NCI-H1417 treated with DMSO at 0.1 percent for 48 hours (cell line): ENCODE measurements at places on chromosomes 12 and 14.

DNA sequence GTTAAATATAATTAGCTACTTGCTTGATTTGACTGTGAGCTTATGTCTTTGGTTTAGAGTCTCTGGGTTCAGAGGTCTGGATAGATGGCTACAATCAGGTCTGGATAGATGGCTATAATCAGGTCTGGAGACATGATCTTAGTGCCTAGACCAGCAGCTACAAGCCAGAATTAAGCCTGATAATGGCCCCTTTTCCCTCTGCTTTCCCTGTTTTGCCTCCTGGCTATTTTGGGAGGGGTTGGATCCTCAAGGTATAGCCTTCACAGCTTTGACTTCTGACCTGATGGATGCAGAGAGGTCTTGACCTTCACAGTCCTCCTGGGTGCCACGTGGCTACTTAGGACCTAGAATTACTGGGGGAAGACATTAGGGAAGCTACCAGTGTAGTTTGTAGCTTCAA is 877.7 kb downstream of the GALC start:
- no peak for DNase-seq

DNA sequence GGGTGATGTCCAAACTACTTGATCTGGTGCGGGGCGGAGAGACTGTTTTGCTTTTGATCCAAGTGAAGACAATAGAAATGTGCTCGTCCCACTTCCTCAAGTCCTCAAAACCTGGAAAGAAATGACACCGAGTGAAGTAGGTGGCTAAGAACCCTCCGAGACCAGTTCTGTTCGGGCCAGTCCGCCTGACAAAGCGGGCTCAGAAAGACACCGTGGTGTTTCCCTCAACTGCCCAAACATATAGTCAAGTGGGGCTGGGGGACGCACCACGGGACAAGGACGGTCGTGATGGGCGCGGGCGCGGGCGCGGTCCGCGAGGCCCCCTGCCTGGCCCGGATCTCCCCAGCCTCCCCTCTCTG is 1.6 kb downstream of the PHLDA1 start:
- no peak for DNase-seq

- no peak for DNase-seq
Measured at GRCh38 chr12:34387711-34388635, 365.7 kb downstream of the ALG10 start.

- no peak for DNase-seq
Measured at GRCh38 chr12:11762723-11763326, 113.4 kb downstream of the ETV6 start.

GRCh38 chr12:9906873-9907272 is 25.3 kb downstream of the CLEC2A start:
- no peak for DNase-seq

GRCh38 chr14:100855256-100855930 is 29.5 kb downstream of the MEG3 start:
- no peak for DNase-seq

- DNase-seq: no peak
Measured at GRCh38 chr12:614411-614970, 48.8 kb downstream of the NINJ2 start.

GRCh38 chr12:111445726-111446581 is 40.2 kb downstream of the SH2B3 start:
- DNase-seq: no peak

DNA sequence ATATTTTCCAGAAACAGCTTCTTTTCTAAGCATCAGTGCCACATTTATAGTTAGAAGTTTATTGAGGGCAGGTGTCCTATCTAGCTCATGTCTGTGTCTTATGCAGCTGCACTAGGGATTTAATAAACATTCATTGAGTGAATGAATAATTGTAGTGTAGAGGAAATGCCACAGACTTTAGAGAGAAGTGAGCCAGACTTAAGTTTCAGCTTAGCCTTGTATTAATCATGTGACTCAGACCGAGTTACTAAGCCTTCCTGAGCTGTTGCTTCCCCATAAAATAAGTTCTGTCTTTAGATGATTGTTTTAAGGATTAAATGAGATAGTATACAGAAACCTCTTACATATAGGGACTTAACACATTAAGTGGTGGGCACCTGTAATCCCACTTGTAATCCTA is 236.1 kb upstream of the DDHD1 start:
- DNase-seq: no peak

DNA sequence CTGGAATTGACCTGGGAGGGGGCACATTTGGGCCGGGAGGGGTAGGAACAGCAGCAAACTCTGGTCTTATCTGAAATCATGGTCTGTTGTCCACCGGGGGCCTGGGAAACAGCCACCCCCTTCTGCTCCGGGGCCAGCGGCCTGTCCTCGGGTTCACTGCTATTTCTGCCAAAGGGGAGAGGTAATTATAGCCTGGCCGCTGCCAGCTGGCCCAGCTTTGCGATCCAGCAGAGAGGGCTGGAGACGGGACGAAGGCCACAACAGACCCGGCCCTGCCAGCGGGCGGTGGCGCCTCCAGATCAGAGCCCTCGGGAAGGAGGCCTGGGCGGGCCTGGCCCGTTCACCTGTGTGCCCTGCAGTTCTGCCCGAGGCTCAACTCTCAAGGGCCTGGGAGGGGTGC is at the start of gene C14orf180:
C14orf180 (plus strand) TSS at position 258 of the 400 bp plus-strand sequence. CDS start 6,667 bp downstream, outside the sequence.
- DNase-seq: no peak

DNA sequence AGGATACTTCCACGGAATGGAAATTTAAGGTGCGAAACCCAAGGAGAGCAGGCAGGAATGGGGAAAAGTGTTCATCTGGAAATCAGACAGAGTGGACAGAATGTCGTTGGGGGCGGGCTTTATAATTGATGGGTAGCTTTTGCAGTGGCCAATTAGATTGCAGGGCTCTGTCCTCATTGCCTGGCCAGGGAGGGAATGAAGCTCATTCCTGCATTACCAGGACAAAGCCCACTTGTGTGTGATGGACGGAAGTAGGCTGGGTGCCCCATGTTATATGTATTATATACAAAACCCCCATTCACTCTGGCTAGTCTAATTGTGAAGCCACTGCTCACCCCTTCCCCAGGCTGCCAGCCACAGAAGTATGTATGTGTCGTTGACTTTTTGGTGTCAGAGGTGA is 23.6 kb downstream of the ZNF664 start:
- no peak for DNase-seq

DNA sequence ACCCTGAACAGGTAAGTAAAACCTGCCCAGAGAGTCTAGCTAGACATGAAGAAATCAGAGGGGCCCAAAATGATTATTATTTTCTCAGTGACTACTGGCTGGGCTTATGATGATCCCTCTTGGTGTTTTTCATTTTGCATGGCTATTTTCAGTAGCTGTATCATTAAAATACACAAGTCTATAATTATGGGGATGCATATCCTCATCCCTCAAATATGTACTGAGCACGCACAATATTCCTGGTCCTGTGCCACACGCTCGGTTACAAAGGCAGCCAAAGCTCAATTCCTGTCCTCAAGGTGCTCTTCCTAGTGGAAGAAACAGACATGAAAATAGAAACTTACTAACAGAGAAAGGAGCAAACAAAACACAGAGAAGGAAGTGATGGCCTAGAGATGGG is 180.0 kb downstream of the DAD1 start:
- DNase-seq: no peak

DNA sequence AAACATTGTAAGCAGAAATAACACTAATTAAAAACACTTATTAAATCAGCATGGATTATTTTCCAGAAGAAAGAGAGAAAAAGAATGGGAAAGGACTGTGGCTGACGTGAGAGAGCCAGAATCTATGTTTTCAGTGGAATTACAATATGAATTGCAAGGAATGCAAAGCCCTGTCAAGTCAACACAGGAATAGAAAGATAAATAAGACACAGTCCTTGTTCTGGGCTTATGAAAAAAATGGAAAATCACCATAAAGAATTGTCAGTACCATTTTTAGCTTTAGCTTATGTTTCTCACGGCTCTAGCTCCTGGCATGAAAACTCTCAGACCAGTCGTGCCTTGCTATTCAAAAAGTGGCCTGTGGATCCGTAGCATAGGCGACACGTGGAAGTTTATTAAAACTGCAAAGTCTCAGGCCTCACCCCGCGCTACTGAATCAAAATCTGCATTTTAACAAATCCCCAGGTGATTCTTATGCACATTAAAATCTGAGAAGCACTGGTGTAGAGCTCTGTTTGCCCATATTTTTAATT is 549.1 kb downstream of the RPS29 start:
- DNase-seq: no peak

DNA sequence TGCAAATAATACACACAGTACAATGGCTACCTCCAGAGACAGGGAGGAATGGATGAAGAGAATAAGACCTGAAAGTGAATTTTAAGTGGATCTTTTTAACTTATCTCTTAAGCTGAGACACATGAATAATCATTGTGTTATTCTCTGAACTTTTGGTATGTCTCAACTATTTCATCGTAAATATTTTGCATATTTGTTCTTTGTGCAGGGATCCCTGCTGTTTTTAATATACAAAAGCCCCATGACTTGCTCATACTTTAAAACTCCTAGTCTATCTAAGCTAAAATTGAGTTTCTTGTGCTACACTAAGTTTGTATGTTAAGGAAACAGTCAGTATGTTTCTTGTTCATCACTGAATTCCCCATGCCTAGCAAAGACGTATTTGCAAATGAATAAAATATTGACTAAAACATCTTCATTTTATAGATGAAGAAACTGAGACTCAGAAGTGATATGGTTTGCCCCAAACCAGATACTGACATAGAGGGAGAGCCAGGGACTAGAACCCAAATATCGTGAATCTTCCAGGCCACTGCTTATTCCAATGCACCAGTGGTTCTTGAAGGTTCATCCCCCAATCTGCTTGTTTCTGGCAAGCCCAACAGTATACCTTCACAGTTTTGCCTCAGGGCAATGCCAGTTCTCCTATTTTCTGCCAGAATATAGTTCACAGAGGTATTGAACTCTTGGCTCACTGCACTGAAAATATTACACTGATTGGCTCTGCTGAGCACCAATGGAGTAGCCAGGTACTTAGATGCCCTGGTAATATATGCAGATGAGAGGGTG is 356.9 kb downstream of the MED13L start:
- no peak for DNase-seq

GRCh38 chr14:39469094-39469710 is 37.0 kb upstream of the FBXO33 start:
- DNase-seq: no peak

DNA sequence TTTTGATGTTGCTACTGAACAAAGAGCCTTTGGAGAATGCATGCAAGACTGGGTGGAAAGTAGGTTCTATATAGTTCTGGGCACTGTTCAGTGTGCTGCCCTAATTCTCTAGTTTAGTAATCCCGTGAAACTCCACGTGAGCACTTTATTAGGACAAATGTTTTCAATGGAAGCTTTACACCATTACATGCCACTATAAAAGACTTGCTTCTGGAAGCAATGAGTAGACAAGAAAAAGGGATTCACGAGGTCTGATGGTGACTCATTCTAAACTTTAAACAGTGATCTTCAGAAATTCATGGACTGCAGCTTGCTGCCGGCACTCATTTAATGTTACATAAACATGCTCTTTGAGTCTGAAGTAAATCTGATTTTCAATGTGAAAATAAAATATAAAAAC is 22.3 kb downstream of the ATG14 start:
- no peak for DNase-seq

GRCh38 chr14:35374263-35374712 is 30.3 kb downstream of the NFKBIA start:
- no peak for DNase-seq

DNA sequence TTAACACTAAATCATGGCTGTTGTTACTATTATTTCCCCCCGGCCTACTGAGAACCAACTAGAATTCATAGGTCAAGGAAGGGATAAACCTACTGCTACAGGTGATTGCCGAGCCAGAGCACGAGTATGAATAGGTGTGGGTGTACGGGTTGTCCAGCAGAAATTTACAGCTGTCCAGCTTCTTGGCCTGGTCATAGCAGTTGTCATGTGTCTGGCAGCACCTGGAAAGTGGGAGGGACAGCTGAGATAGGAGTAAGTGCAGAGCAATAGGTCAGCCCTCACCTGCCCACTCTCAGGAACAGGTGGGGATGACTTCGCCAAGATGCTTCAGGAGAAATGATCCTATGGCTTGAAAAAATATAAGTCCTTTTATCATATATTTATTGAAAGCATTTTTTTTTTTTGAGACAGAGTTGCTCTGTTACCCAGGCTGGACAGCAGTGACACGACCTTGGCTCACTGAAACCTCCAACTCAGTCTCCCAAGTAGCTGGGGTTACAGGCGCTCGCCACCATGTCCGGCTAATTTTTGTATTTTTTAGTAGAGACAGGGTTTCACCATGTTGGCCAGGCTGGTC is 2.6 kb downstream of the PLA2G1B start:
- DNase-seq: no peak

- no peak for DNase-seq
Measured at GRCh38 chr12:127115468-127116035, 1151.4 kb upstream of the TMEM132C start.
